ENCODE measurements at places on chromosomes 4 and X.

- DNase-seq: no peak
Measured at GRCh38 chrX:18017411-18017810, 156.3 kb upstream of the RAI2 start.

DNA sequence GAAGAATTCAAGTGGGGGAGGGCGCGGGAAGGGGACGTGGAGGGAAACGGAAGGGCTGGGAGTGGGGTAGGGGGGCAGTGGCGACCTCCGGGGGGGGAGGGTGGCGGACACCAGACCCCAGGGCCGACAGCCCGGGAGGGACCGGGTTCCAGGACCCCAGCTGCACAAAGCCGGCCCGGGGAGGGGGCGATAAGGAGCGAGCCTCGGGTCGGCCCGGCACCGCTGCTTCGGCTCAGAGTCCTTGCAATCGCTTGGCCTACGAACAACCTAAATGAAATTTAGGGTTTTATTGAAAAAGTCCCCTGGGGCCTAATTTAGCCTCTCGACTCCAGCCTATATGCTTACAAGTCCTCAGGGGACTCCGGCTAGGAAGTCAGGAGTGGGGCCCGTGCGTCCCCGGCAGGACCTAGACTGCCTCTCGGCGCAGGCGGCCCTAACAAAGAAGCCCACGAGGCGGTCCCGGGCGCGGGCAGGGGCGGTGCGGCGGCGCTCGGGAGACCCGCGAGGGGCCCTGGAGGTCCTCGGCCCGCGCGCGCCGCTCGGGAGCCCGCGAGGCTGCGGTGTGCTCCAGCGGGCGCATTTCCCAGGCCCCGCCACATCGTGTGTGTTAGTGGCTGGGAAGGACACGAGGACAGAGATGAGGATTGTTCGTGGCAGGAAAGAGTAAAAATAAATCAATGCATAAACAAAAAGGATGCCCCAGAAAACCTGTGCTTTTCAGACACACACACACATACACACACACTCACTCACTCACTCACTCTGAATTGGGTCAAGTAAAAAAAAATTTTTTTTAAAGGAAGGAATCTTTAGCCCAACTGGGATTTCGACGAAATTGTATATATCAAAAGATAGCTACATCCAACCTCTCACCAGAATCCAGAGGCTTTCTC lies 70.0 kb downstream of the MGST2 start:
- DNase-seq: peak; percentile 5

DNA sequence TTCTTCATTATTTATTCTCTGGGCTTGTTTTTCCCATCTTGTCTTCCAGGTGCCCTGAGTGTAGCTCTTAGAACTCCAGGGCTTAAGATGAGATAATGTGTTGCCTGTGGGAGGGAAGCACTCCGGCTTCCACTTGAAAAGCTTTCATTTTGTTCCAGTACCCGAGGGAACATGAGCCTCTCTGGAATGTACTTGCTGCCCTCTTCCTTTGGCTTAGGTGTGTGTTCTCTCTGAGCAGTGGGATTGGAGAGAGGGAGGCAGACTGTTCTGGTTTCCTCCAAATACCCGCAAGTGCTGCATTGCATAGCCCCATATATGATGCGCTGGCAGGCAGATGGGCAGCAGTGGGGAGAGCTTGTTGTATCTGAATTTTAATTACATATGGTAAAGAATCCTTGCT lies 861 bp upstream of the DTHD1 start:
- no peak for DNase-seq

- no peak for DNase-seq
Measured at GRCh38 chrX:1392376-1393068, 609 bp upstream of the SLC25A6 start.

DNA sequence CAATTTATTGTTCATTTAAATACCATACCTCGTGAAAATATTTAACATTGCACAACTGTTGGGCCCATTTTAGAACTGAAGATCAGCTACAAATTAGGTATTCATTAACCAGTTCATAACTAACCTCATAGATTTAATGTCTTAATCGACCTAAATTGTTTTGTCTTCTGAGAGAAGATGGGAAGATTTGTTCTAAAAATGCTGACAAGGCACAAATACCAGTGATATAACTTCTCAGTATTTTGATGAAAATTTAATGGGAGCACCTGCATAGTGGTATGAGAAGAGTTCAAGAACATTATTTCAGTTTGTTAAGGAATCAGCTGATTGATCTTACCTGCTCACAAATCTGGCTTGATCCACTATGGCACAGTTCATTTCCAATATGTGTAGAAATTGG lies 33.9 kb downstream of the POF1B start:
- DNase-seq: no peak

DNA sequence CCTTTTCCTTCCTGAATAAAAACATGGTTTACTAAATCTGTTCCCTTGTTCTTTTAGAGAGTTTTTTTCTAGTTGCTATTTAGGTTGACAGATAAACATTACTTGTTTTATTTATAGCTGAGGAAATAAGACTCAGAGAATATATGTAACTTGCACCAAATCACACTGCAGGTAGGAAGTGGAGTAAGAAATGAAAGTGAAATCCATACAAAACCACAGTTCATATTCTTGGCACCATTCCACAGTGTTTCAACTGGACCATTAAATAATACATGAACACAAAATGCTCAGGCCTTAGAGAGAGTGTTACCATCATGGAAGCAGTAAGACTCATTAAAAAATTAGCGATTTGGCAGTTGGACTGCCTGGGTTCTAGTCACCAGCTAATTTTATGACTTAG lies 326.9 kb upstream of the SLIT2 start:
- DNase-seq: no peak

- no peak for DNase-seq
Measured at GRCh38 chr4:169058312-169058711, 48.3 kb upstream of the CBR4 start.

DNA sequence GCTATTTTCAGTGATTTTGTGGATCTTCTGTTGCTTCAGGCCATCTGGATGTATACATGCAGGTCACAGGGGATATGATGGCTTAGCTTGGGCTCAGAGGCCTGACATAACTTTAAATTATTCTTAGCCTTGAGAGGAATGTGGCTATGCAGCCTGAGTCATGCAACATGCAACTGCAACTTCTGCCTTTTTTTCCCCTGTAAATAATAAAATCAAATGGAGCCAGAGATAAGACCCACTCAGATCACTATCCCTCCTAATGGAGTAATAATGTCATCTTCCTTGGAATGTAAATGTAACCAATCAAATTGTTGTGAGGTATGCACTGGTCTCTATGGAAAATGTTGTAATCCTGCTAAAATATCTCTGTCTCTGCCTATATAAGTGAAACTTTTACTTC lies 54.9 kb downstream of the MAGEB17 start:
- DNase-seq: no peak

GRCh38 chr4:106579236-106579635 lies 210.7 kb upstream of the GIMD1 start:
- DNase-seq: no peak

DNA sequence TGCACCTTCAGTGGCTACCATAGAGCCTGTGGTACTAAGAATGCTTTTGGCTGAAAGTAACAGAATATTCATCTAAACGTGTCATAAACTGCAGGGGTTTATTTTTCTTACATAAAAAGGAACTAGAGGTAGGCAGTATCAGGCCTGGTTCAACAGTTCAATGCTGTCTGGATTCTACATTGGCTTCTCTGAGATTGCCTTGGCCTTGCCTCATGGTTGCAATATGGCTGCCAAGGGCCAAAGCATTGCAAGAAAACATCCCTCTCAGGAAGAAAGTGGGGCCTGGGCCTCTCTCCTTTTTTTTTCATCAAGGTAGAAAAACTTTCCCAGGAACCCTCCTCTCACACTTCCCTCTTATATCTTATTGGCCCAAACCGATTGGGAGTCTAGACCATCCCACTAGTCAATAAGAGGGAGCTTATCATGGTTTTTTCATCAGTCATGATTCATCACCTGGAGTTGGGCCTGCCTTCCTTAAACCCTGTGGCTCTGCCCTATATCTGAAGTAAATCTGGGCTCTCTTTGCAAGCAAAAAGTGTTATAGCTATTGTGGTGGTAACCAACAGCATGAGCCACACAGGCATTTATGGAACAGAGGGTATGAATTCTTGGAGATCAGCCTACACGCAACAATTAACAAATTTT lies 1.8 kb upstream of the DOCK11 start:
- no peak for DNase-seq

DNA sequence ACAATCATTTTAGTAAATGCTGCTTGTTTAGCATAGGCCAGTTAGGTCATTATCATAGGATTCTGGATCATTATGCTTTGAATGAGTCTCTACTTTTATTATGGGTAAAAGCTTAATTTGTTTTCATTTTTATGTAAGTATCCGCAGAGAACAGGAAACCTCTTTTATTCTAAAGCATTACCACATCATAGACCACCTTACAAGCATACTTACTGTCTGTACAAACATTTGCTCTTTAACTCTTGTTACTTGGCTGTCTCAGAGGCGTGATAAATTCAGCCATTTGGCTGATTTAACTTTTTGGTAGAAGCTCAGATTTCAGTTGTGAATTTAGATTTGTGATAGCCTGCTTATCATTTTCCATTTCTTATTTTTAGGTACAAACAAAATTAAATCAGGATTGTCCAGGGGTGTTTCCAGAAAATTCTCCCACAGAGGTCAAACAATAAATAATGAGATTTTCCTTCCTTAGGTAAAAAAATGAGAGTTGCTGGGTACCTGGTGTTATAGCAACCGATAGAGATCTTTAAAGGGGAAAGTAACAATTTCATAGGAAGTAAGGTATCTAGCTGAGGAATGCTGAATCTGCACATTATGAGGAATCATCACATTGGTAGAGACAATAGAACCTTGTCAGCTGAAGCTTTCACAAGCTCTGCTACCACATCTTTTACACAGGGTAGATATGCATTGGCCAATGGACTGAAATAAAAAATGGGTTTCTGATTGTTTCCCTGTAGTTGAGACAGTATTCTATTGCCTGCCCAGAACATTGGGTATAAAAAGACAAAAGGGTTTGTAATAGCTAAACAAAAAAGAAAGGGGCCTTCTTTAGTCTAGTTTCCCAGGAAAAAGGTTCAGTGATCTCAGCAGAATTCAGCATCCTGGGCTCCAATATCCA lies 62.5 kb downstream of the NDNF start:
- DNase-seq: no peak

DNA sequence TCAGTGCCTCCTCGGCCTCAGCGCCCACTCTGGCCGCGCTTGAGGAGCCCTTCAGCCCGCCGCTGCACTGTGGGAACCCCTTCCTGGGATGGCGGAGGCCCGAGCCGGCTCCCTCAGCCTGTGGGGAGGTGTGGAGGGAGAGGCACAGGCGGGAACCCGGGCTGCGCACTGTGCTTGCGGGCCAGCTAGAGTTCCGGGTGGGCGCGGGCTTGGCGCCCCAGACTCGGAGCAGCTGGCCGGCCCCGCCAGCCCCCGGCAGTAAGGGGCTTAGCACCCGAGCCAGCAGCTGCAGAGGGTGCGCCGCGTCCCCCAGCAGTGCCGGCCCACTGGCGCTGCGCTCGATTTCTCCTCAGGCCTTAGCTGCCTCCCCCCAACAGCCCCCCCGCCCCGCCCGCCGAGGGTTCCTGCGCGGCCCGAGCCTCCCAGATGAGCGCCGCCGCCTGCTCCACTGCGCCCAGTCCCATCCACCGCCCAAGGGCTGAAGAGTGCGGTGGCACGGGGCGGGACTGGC lies 1137.0 kb downstream of the PCDH18 start:
- no peak for DNase-seq

- DNase-seq: no peak
Measured at GRCh38 chr4:95084584-95084983, 326.8 kb downstream of the BMPR1B start.

DNA sequence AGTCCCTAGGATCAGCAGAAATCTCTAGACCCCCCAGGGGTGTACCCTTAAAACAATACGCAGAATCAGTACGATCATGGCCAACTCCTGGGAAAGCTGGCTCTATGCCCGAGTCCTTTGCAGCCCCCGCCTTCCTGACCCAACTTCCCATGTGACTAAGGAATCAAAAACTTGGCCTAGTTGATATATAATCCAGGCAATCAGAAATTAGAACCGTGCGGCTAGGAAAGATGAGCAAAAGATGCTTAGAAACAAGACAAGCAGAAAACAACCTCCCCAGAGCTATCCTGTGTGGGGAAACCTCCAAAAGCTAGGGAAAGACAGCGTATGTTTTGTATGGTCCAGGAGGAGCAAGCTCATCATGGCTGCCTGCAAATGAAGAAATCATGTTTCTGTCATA lies 110.0 kb downstream of the PPARGC1A start:
- no peak for DNase-seq

DNA sequence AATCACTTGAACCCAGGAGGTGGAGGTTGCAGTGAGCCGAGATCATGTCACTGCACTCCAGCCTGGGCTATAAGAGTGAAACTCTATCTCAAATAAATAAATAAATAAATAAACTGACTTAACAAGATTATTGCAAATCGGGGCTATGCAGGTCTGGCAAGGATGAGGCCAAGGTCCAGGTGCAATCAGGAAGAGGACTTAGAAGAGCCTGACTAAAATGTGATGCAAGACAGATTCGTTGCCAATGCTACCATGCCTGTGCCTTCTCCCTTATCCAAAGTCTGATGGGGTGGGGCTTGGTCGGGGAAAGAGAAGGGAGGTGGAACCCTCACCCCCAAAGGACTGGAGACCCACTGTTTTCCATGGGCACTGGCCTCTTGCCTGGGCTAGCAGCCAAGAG lies 14.7 kb downstream of the ZCCHC13 start:
- no peak for DNase-seq

DNA sequence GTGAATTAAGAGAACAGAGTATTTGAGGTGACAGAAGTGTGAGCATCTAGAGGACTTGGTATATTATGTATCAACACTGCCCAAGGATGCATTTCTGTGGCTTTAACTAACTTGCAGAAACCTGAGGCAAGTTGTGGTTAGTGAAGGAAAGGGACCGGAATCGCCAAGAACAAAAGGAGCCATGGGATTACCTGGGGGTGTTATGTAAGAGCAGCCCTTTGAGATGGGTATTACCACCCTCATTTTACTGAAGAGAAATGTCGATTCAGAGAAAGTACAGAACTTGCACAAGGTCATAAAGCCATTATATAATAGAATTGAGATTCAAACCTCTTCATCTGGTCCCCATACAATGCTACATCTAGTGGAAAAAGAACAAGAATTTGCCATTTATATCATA lies 14.3 kb downstream of the TENM3 start:
- DNase-seq: no peak

DNA sequence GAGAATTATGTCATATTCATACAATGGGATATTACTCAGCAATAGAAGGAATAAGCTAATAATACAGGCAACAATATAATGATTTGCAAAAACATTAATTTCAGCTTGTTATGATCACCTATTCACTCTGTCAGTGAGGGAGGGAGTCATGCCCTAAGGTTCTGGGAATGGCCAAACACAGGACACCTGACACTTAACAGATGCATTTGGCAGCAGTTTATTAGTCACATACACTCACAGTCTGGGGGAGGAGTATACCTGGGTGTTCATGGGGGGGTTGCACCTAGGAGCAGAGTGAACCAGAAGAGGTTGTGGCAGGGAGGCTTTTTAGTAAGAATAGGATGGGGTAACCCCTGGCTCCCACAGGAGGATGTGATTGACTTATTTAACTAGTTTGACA lies 38.3 kb downstream of the SERPINA7 start:
- no peak for DNase-seq

DNA sequence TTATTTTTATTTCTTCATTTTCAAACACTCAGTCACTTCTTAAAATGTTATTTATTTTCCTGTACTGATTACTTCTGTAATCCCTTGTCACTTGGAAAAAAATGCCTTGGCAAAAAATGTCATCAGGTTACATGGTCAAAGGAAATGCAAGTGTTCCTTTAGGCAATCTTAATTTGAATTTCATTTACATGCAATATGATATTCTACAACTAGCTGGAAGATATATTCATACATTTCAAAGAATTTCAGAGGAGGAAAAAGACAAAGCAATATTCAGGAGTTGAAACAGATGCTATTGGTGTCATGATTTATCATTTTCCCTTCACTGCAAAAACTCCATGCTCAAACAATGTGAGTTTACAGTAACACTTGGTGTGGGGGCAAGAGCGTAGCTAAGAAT lies 1316.6 kb downstream of the FSTL5 start:
- no peak for DNase-seq
